ENCODE measurements at places on chromosomes 2 and 18. TPM values are rescaled to one million over a fixed set of nuclear protein-coding genes. Genes with fewer than 3 reads are reported as not detected.

DNA sequence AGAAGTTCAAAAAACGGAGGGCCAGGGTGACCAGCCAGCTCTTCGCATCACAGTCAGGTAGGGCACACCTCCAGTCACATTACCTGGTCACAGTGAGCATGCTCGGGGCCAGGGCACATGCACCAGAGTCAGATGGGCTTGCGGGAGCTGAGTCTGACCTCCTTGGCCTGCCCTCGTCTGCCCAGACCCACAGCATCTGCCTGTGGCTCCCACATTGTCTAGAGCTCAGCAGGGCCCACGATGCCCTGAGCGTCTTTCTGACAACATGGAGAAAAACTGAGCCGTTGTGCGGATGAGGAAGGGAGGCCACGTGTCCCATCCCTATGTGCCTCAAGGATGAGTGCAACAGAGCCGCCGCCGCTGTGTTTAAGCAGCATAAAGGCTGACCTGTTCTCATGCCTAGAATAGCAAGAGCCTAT lies 37.6 kb downstream of the CRACDL start:
- no peaks in the 10 kb centered on the region for H3K4me1 ChIP-seq
- H3K36me3 ChIP-seq, result no peaks in the 10 kb centered on the region

Gene FAHD2B
- 18.5 TPM for total RNA-seq

DNA sequence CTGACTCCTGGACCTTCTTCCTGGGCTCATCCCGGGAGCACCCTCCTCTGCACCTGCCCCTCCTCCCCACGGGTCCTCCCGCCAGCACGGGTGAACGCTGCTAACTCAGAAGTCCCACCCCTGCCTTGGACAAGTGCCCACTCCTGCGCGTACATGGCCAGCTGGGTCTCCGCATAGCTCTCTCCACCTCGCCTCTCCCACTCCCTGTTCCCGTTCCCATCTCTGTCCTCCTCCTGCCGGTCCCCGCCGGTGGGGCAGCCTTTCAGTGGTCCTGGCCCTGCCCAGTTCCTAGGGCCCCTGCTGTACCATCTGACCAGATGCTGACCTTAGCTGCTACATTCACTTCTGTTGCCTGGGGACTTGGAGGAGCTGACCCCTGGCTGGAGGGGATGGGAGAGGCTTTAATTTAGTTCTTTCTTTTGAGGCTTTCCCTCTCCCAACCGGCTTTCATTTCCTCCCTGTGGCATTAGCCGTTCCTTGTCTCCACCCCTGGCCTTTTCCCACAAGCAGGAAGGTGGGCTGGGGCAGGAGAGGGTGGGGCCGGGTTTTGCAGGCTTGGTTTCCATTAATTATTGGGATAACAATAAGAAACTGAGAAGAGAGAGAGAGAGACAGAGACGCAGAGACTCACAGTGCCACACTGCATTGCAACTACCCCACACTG lies 136.1 kb downstream of the SH3BP4 start:
- DNase-seq, result no peak
- H3K4me3 ChIP-seq, result no peak overlapping the region
- no peak overlapping the region for H3K27ac ChIP-seq
- no peaks in the 10 kb centered on the region for H3K36me3 ChIP-seq
- H3K27me3 ChIP-seq, result no peaks in the 10 kb centered on the region
- no peaks in the 10 kb centered on the region for H3K4me1 ChIP-seq

DNA sequence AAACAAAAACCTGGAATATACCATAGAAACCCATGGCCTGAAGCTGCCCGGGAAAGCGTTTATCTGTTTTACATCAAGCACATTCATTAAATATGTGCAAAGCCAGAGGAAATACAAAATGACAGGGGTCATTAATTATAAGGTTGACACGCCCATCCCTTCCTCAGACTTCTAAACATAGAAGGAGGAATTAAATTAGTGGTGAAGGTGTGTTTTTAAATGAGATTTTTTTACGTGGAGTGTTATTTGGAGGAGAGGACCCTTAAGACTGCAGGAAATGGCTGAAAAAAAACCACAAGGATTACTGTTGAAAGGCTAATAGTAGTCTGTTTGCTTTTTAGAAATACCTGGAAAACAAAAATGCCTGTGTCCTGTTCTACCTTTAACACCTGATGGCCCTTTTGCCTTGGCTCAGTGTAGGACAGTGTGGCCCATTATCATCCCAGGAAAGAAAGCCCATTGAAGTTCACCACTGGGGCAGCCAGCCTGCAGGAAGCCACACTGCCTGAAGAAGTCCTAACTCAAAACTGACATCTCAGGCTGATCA lies 123.2 kb downstream of the EPHA4 start:
- H3K4me1 ChIP-seq, result peaks cover 3% of the 10 kb centered on the region
- no peak overlapping the region for H3K4me3 ChIP-seq
- no peak for DNase-seq
- H3K27ac ChIP-seq, result no peak overlapping the region

DNA sequence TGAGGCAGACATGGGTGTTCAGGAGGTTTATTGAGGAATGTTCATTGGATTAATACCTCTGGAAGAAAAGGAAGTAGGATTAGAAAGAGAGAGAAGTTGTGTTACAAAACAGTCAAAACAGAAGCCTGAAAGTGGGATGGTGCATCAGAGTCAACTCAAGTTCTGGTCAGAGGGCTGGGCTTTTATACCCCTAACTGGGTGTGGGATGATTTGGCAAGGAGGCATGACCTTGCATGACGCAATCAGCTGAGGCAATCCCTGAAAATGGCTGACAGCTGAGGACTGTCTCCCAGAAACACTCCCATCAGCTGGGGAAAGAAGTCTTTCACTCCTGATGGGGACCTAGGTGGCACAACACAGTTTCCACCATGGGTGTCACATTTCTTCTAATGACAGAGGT lies 818.2 kb downstream of the SATB2 start:
- no peak overlapping the region for H3K27ac ChIP-seq
- no peak for DNase-seq
- no peaks in the 10 kb centered on the region for H3K27me3 ChIP-seq

GRCh38 chr2:165794536-165794928 lies 485 bp upstream of the GALNT3 start:
- H3K4me3 ChIP-seq, result peak overlapping the region; percentile 44
- H3K4me1 ChIP-seq, result peaks cover 10% of the 10 kb centered on the region
- no peaks in the 10 kb centered on the region for H3K36me3 ChIP-seq
- no peak overlapping the region for H3K27ac ChIP-seq
- no peak for DNase-seq

- H3K27ac ChIP-seq, result no peak overlapping the region
- no peak overlapping the region for H3K4me3 ChIP-seq
- no peaks in the 10 kb centered on the region for H3K4me1 ChIP-seq
- no peaks in the 10 kb centered on the region for H3K27me3 ChIP-seq
- no peaks in the 10 kb centered on the region for H3K36me3 ChIP-seq
- no peak for DNase-seq
Observed at GRCh38 chr18:32036506-32037180, 18.0 kb downstream of the RNF125 start.

GRCh38 chr2:205650450-205650849 lies 31.9 kb upstream of the NRP2 start:
- H3K27me3 ChIP-seq, result no peaks in the 10 kb centered on the region
- no peak for DNase-seq
- H3K27ac ChIP-seq, result no peak overlapping the region
- H3K4me3 ChIP-seq, result no peak overlapping the region
- H3K4me1 ChIP-seq, result no peaks in the 10 kb centered on the region

Gene STON1
- 23.4 TPM for total RNA-seq

- H3K36me3 ChIP-seq, result peaks cover 29% of the 10 kb centered on the region
- H3K27ac ChIP-seq, result no peak overlapping the region
- no peaks in the 10 kb centered on the region for H3K4me1 ChIP-seq
- H3K4me3 ChIP-seq, result no peak overlapping the region
- no peaks in the 10 kb centered on the region for H3K27me3 ChIP-seq
- DNase-seq, result no peak
Observed at GRCh38 chr2:202758604-202759003, 113.0 kb downstream of the ICA1L start.

DNA sequence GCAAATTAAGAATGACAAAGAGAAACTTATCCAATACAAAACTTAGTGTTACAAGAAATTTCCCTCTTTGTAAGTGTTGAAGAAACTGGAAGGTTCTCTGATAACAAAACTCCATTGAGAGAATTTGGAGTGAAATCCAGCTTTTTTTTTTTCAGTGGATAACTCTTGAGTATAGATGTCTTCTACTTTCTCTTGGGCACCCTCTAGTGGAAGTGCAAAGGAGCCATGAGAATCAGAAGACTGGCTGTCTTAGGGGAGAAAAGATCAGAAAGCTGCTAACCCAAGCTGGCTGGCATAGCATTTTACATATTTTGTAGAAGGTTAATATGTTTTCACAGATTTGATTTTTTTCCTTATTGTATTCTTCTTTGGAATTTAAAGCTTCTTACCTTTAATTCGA lies 138.8 kb upstream of the SATB2 start:
- DNase-seq, result no peak
- no peaks in the 10 kb centered on the region for H3K4me1 ChIP-seq
- H3K27me3 ChIP-seq, result no peaks in the 10 kb centered on the region
- no peak overlapping the region for H3K4me3 ChIP-seq
- no peak overlapping the region for H3K27ac ChIP-seq

DNA sequence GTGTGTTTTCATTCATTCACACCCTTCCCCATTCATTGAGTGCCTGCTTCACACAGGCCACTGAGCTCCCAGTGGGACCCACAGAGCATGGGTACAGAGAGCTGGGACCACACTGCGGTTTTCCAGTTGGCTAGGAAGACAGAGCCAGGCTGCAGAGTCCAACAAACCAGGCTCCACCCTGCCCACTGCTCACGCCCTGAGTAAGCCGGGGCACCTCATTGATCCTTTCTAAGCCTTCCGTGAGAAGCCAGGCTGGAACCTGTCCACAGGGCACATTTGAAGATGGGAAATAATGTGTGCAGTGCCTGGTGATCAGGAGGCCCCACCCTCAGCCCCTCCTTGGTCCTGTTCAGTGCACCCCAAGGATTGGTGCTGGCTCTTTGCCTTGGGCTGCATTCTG lies 13.5 kb downstream of the KCNIP3 start:
- H3K4me1 ChIP-seq, result no peaks in the 10 kb centered on the region
- no peak overlapping the region for H3K27ac ChIP-seq
- DNase-seq, result no peak
- no peak overlapping the region for H3K4me3 ChIP-seq
- H3K27me3 ChIP-seq, result no peaks in the 10 kb centered on the region

DNA sequence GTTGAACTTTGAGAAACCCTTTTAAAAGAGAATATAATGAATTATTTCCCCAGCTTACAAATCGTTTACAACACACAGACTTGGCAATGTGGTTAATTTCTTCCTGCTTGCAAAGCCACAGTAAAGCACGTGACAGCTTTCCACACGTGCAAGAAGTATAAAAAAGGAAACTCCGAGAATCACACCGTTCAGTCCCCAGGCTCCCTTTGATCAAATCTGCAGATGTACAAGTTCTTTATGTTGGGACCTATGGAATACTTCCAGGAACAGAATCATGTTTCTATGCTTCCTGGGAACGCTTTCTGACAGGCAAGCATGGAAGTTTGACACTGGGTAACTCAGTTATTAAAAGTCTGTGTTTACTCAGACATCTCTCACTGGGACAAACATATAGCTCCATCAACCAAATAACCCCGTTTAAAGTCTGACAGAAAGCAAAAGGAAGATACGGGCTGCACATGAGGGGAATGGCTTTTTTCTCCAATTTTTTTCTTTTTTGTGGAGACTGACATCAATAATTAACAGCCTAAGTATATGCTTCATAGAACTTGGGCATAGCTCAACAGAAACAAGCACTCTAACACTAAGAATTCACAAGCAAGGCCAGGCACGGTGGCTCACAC lies 134.8 kb downstream of the EIPR1 start:
- H3K27ac ChIP-seq, result no peak overlapping the region
- H3K4me3 ChIP-seq, result no peak overlapping the region
- DNase-seq, result peak; percentile 31

Gene PPP4R3B
- 18.2 TPM for total RNA-seq

GRCh38 chr2:241314226-241315092 lies 1.0 kb downstream of the HDLBP start:
- peak overlapping the region; percentile 99 for H3K27ac ChIP-seq
- peaks cover 31% of the 10 kb centered on the region for H3K4me1 ChIP-seq
- H3K36me3 ChIP-seq, result no peaks in the 10 kb centered on the region
- DNase-seq, result no peak

- no peaks in the 10 kb centered on the region for H3K4me1 ChIP-seq
- H3K27me3 ChIP-seq, result no peaks in the 10 kb centered on the region
- H3K27ac ChIP-seq, result no peak overlapping the region
- H3K36me3 ChIP-seq, result no peaks in the 10 kb centered on the region
Observed at GRCh38 chr2:70381235-70381634, 79.4 kb upstream of the FAM136A start.

GRCh38 chr2:156021146-156022040 lies 311.1 kb downstream of the NR4A2 start:
- H3K27me3 ChIP-seq, result no peaks in the 10 kb centered on the region
- no peaks in the 10 kb centered on the region for H3K36me3 ChIP-seq
- H3K4me3 ChIP-seq, result no peak overlapping the region
- no peak overlapping the region for H3K27ac ChIP-seq
- no peaks in the 10 kb centered on the region for H3K4me1 ChIP-seq
- no peak for DNase-seq

GRCh38 chr2:114031605-114032505 lies 142.0 kb downstream of the ACTR3 start:
- DNase-seq, result no peak
- no peak overlapping the region for H3K4me3 ChIP-seq
- no peak overlapping the region for H3K27ac ChIP-seq
